ENCODE measurements at places on chromosomes 7 and 10.

DNA sequence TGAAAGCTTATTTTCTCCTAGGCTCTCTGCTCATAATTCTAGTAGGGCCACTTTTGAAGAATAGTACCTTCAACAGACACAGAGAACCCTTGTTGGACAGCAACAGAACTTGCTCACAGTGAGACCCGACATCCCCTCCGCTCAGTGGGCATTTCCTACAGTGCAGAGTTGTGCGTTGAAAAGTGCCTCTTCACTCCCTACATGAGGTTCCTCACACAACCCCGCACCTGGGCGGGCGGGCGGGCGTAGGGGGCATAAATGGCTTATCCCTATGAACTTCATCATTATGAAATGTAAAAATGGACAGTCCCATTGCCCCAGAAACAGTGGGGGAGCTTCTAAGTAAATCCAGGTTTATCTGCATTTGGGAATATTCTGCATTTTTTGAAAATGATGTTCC lies 174.9 kb downstream of the MGMT start:
- no peak for DNase-seq

- DNase-seq = no peak
These were observed 64.7 kb upstream of the THSD7A start for GRCh38 chr7:11896663-11897062.

- DNase-seq = no peak
These were observed 213.1 kb downstream of the FGFR2 start for GRCh38 chr10:121385136-121385535.

- no peak for DNase-seq
These were observed 118.6 kb downstream of the SRPK2 start for GRCh38 chr7:105270117-105270516.

GRCh38 chr7:42698600-42699374 lies 213.1 kb downstream of the C7orf25 start:
- DNase-seq = no peak

GRCh38 chr7:115511330-115511729 lies 519.2 kb downstream of the TFEC start:
- no peak for DNase-seq

- DNase-seq = no peak
These were observed 4.0 kb downstream of the SLC16A12 start for GRCh38 chr10:89531359-89531758.

DNA sequence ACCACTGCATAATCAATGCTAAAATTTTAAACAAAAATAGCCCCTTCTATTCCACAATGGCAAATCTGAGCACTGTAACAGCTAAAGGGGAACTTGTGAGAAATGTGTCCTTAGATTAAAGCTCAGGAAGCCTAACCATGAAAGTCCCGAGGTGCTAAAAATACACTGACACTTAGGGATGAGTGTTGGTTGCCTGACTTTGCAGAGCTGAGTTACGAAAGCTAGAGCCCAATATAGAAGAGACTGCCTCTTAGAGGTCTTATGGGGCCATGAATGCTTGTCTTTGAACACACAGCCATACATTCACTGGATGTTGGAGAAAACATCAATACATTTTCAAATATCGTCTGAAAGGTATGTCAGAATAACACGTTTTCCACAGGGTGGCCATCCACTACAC lies 209.7 kb downstream of the LHFPL3 start:
- no peak for DNase-seq

- DNase-seq = no peak
These were observed 55.2 kb upstream of the EZH2 start for GRCh38 chr7:148939128-148939755.

DNA sequence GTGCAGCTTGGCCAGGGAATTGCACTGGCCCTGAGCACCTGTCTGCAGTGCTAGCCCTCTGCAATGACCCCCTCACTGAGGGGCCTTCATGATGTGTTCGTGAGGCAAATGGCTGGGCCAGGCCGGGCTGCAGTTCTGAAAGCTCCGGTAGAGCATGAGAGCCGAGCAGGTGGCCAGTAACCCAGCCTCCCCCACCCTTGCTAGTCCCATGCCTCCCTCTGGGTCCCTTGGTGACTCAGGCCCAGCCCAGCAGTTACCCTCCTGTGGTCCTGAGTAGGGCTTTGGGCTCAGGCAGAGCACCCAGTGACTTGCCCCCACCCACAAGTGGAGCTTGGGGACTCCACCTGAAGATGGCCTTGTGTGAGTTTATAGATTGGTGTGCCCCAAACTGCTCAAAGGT lies 16.1 kb upstream of the CSGALNACT2 start:
- DNase-seq = no peak

DNA sequence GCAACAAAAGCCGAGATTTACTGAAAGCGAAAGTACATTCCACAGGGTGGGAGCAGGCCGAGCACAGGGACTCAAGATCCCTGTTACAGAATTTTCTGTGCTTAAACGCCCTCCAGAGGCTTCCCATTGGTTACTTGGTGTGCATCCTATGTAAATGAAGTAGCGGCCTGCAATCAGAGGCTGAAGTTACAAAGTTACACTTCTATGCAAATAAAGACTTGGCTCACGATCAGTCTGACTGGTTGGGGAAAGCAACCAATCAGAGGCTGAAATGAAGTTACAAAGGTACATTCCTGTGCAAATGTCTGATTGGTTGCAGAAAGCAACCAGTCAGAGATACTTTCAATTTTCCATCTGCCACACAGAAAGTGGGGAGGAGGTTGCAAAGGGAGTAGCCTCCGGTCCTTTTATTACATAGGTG lies 4.1 kb downstream of the ACBD7 start:
- no peak for DNase-seq

- no peak for DNase-seq
These were observed 255.1 kb downstream of the TNS3 start for GRCh38 chr7:47326808-47327207.

DNA sequence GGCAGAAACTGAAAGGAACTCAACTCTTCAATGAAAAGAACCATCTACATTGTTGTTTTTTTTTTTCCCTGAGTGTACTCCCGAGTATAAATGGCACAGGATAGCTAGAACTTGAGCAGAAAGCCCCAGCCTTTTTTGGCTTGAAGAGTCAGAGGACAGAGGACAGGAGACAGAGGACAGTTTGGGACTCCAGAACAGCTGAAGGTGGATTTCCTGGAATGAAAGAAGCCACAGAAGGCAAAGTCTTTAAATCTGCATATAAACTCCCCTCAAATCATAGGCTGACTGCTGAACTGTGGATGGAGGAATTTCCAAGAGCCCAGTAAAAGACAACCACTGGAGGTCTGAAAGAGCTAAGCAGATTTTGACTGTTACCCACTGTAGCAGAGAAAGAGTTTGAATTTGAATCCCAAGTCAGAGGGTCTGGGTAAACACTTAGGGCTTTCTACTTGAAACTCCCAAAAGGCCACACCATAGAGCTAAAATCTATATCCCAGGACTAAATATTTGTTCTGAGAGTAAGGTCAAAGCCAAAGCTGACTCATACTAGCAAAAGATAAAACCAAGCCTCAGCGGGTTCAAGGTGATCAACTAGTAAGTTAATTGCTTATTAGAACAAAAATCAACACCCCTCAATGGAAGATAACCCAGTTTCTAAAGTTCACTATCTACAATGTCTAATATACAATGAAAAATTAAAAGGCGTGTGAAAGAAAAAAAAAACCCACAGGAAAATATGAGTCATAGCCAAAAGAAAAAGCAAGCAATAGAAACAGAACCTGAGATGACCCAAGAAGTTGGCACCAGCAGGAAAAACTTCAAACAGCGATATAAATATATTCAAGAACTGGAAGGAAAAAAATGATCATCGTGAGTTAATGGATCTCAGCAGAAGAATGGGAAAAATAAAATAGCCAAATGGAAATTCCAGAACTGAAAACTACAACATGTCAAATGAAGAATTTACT lies 1.8 kb upstream of the OPN1SW start:
- DNase-seq = no peak

GRCh38 chr10:89952751-89953150 lies 251.4 kb downstream of the KIF20B start:
- DNase-seq = no peak

DNA sequence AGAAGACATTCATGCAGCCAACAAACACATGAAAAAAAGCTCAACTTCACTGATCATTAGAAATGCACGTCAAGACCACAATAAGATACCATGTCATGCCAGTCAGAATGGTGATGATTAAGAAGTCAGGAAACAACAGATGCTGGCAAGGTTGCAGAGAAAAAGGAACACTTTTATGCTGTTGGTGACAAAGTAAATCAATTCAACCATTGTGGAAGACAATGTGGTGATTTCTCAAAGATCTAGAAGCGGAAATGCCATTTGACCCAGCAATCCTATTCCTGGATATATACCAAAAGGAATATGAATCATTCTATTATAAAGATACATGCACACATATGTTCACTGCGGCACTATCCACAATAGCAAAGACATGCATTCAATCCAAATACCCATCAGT lies 77.6 kb downstream of the C10orf90 start:
- no peak for DNase-seq

- DNase-seq = no peak
These were observed 1022.6 kb downstream of the LRMDA start for GRCh38 chr10:76453997-76454396.

GRCh38 chr7:45586542-45587520 lies 12.7 kb downstream of the ADCY1 start:
- no peak for DNase-seq

DNA sequence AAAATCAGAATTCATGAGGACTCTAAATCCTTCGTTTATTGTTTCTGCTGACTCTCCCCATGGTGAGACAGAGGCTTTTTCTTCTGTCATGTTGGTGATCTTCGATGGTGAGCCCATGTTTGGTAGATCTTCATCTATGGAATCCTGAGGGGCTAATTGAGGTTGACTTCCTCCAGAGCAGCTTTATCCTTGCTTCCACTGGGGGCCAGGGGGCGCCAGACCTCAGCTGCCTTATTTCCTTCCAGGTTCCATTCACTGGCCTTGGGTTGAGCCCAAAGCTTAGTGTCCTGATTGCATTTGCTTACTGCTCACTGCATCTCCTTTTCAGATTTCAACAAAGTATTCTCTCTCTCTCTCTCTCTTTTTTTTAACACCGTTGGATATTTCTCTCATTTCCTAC lies 80.7 kb downstream of the GCC1 start:
- no peak for DNase-seq

DNA sequence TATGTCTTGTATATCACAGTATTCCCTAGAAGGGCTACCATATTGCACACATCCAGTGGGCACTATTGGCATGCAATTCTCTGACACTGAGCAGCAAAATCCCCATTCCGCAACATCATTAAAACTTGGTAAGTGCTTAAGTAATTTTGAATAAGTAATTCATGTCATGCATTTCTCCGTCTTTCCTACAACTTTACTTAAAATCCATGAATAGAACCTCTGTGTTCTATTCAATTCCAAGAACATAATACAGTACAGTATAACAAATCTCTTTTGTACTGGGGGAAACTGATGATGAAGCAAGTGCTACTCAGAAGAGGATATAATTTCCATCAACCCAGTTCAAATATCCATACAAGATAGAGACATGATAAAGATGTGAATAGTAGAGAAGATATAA lies 80.9 kb upstream of the SEMA3C start:
- DNase-seq = no peak

DNA sequence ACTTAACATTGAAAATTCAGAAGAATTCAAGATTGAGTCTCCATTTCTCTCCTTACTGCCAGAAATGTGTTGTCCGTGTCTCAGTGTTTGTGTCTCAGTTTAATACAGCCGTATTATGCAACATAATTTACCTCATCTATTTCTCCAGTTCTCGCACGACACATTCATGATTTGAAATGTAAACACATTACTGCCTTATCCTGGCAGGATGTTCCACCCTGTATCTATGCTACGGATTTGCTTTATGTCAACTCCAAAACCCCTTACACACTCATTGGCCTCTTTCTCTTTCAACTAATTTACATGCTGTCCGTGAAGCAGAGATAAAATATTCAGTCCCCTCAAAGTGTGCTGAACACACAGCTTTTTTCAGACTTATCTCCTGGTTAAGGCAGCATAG lies 653.7 kb upstream of the SEMA3D start:
- no peak for DNase-seq

GRCh38 chr10:14583252-14583651 lies 191.4 kb downstream of the FAM107B start:
- DNase-seq = no peak

GRCh38 chr10:129448086-129448485 lies 19.0 kb upstream of the MGMT start:
- no peak for DNase-seq

DNA sequence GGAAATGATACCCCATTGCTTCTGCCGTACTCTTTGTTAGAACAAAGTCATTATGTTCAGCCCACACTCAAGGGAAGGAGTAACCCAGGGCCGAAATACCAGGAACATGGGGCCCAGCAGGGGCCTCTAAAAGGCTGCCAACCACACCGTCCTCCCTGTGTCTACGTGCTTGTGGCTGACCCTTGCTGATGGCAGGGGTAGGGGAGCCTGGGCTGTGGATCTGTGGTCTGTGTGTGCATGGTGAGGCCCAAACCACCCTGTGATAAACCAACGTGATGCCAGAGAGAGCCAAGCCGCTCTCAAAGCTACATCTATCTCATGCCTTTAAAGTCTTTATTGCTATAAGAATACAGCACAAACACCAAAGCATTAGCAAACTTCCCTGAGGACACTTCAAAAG lies 159.2 kb downstream of the CCDC3 start:
- DNase-seq = no peak

- DNase-seq = no peak
These were observed 221.5 kb downstream of the ADAM12 start for GRCh38 chr10:126166797-126167196.

DNA sequence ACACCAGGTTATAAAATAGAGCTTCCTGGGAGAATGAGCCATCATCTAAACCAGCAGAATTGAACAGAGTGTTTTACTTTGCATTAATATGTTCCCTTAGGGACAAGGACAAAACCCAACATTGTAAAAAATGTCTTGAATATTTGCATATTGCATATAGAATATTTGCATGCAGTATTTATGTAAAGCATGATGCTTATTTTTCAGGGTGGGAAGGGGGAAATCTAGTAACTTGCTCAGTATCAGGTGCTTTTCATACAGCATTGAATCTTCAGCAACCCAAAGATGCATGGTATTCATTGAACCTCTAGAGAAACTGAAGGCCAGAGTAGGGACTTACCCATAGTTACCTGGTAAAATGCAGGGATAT lies 409.2 kb upstream of the ZMIZ1 start:
- DNase-seq = no peak

- peak; percentile 40 for DNase-seq
These were observed 145.5 kb downstream of the FANK1 start for GRCh38 chr10:126041804-126042231.

- no peak for DNase-seq
These were observed 82.3 kb downstream of the HTR7 start for GRCh38 chr10:90775351-90776028.

Data from stimulated activated CD8-positive, alpha-beta memory T cell treated with anti-CD3 and anti-CD28 coated beads, Interleukin-4, amount 100 ng/mL, for 1 hour (primary cell).